ENCODE measurements at places on chromosomes 5 and 9.

DNA sequence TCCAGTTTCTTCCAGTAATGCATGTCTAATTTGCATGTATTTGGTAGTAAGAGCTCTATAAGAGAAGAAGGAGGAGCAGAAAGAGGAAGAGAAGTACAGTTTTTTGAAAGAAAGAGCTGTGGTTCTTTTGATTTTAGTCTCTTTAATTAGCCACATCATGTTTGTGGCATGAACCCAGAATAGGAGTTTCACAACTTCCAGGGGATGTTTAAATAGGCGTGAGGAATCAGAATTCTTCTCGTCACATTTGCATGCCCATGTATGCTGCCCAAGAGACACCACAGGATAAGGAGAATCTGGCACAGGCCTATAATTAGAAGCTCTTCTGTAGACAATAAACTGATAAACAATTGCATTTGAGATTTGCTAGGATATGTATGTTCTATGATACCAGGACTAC lies 78.7 kb downstream of the GAS1 start:
- no peak for DNase-seq

DNA sequence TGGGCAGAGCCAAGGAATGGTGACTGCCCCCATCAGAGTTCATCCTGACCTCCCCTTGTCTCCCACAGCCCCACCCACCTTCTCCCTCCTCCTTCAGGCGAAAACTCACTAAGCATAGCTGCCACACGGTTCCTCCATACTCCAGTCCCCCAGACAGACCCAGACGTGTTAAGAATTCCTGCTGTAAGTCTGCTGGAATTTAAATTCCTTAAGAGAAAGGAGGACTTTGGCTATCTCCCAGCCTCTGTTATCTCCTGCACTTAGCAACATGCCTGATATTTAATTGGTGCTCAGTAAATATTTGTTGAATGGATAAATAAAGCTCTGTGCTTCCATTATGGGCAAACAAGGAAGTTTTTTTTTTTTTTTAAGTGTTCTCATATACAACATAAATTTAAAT lies 213.7 kb downstream of the RFK start:
- no peak for DNase-seq

DNA sequence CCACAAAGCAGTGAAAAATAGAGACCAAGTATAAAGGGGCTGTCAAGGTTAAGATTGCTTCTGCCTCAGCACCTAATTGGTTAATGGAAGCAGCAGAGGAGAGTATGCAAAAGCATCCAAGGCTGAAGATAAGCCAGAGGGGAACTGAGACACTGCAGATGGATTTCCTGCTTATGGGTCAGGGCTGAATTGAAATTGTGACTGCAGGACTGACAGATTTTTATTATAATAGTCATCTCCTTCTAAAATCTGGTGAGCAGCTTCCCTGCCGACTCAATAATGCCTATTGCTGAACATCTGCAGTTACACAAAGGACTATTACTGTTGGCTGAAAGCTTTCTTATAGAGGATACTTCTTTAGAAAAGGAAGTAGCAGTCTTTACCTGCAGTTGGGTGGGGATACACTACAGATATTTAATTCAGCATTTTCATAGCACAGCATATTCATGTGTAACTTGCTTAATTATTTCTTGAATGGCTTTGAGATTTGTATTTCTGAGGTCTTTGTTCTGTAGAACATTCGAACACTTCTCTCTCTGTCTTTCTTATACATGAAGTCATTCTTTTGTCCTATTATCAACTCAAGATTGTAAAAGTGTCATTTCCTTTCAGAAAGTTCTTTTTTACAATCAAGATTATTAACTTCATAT lies 363.0 kb upstream of the RIOK2 start:
- DNase-seq, result no peak

- DNase-seq, result no peak
Measured at GRCh38 chr9:32264170-32264864, 120.1 kb upstream of the ACO1 start.

DNA sequence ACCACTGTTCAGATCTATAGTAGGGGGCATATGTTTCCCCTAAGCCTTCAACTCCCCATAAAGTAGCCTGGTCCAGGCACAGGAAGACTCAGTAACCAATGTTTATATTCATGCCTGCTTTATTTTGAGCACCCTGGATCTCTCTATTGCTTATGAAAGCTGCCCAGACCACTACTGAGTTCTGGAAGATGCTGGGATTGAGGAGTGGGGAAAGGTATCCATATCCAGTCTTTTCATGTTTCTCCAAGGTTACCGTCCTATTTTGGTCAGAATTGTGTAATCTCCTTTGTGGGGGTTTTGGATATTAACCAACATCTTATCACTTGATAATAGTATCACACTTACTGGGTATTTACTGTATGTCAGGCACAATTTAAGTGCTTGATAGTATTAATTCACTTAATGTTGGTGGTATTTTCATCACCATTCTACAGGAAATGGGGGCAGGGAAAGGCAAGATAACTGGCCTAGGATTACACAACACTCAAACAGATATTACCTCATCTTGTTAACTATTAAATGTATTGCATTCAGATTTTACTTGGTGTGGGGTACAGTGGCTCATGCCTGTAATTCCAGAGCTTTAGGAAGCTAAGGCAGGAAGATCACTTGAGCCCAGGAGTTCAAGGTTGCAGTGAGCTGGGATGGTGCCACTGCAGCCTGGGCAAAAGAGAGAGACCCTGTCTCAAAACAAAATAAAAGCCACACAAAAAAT lies 36.3 kb downstream of the RUSC2 start:
- DNase-seq, result no peak

GRCh38 chr9:127320115-127320378 lies 55.5 kb downstream of the GARNL3 start:
- DNase-seq, result no peak

GRCh38 chr9:92004045-92004392 lies 54.0 kb upstream of the ROR2 start:
- DNase-seq, result no peak

DNA sequence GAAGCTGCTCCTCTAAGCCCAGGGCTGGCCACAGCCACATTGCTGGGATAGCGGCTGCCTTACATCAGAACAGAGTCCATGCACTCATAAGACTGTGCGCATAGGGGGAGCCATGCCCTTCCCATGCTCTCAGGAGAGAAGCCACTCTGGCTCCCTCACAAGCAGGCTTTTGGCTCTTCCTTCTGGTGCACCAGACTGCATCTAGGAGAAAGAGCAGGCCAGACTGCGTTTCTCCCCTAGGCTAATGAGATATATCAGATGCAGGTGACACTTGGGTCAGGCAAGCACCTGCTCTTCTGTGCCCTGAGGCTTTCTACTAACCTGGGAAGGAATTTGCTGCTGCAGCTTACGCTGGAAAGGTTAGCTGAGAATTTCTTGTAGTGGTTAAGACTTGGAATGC lies 43.2 kb upstream of the BRINP1 start:
- no peak for DNase-seq

DNA sequence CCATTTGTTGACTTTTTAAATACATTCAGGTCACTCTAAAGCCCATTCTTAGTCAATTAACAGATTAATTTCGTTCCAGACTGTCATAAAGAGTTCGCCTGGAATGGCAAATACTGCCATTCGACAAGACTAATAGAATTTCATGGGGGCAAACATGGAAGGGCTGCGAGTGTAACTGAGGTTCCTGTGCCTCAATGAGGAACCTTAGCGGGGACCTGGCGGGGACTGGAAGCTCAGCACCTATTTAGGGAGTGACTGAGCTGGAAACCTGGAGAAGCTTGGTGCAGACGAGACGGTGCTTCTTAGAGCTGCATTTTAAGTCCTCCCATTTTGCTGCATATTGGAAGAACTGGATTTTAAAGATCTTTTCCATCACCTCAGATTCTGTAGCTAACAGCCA lies 3.4 kb downstream of the VCAN start:
- DNase-seq, result no peak

- peak; percentile 9 for DNase-seq
Measured at GRCh38 chr5:60945813-60946187, 795 bp downstream of the NDUFAF2 start.

DNA sequence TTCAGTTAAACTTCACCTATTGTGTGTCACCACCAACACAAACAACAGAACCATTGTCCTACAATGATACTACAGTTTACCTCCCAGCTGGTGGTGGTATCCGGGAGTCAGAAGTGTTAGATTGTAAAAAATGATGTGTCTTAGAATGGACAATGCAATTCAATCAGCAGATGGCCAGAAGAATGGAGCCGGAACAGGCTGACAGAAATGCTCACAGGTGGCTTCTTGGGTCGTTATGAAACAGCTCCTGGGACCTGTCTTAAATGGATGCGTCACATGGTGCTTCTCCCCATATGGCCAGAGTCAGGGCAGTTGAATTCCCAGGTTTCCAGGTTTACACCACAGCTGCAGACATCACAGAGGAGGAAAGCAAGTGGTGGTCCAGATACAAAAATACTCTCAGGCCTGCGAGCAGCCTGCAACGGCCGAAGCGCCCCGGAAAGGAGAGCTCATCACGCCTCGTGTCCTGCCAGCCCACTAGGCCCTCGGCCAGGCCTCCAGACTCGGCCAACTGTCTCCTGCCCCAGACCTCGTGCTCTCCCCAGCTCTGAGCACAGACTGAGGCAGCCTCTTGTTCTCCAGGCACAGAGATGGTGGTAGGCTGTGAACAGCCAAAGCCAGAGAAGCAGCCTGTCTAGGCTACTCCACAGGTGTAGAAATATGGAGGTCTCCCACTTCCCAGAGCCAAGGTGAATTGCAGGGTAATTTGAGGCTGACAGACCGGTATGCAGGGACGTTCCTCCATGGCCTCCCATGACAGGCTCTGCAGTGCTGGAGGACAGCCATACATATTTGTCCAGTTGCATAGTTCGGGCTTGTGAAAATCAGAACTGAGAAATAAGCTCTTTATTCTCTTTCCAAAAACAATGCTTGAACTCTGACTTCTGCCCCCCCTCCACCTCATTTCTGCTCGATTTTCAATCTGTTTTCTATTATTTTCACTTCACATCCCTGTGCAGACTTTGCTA lies 98.5 kb upstream of the SPATA31C2 start:
- DNase-seq, result no peak

- DNase-seq, result no peak
Measured at GRCh38 chr5:72859127-72859526, 42.7 kb downstream of the TNPO1 start.

DNA sequence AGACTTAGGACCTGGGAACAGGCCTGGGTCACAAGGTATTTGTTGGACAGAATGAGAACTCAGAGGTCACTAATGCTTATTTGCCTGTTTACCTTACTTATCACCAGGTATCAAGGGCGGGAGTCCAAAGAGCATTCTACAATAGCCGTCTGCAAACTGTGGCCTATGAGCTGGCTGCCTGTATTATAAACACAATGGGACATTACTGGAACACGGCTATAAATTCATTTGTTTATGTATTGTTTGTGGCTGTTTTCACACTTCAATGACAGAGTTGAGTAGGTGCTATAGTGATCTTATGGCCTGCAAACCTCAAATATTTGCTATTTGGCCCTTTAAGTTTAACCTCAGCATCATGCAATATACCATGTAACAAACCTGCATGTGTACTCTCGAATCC lies 76.6 kb upstream of the ASTN2 start:
- DNase-seq, result no peak

DNA sequence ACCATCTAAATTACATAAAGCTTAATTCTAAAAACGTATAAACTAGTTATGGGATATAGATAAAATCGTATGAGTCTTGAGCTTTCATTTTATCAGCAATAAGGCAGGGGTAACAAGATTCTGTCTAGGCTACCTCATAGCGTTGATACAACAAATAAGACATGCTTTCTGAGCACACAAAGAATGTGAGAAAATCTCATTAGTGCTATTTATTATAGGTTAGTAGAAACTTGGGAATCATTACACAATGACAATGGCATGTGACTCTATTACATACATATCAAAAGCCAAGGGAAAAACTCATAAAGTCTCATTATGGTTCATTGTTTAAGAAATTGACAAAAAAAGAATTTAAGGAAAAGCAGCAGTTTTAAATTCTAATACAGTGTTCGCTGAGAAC lies 448.6 kb downstream of the PLK2 start:
- DNase-seq, result no peak

- DNase-seq, result no peak
Measured at GRCh38 chr9:13382595-13382994, 103.1 kb upstream of the MPDZ start.

DNA sequence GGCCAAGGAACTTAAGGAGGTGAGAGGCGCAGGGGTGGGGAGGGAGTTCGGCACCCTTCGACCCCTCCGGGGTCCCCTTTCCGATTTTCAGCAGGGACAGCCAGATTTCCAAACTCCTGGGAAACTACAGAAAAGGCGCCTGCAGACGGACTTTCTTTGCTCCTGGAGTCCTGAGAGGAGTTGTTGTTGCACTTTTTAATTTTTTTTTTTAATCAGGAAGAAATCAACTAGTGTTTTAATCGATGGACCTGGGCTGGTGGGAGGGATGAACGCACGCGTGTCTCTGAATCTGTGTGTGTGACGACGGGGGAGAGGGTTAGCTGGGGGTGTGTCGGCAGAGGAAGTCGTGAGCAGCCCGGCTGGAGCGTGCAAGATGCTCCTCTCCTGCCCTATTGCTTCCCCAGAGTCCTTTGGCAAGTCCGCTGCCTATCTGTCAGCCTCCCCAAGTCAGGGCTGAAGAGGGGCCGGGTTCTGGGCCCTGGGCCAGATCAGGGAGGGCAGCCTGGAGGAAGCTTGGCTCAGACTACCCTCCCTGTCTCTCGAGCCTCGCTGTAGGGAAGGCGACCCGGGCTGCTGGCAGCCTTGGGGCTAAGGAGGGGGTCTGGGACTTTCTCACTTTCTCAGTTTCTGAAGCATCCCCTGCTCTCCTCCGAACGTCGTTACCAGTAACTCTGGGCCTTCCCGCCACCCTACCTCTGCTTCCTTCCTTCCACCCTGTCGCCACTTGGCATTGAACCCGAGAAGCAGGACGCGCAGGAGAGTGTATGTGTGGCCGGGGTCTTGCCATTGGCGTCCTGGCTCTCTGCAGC lies 731 bp downstream of the PRR16 start:
- no peak for DNase-seq

DNA sequence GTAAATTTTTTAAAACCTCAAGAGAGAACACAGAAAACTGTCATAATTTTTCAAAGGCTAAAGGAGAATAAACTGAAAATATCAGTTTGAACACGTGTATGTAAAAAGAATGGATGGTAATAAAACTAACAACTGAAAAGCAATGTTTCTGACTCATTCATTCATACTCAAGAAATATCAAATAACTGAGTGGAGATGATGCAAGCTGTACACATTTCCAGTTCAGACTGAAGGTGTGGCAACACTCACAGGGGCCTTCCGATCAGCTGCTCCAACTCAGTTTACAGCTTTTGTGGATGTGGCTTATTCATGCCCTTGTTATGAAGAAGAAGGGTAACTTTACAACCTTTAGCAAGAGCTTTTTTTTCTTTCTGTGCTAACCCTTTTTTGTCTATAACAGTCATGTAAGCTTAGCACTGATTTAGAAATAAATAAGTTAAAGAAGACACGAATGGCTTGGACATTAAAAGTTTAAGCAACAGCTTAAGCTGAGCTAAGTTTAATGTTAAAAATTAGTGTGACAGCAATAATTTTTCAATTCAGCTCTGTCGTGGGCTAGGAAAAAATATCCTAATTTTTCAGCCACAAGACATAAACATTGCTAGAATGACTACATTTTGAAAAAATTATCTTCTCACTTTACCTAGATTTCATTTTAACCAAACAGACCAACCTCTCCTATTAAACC lies 453.5 kb downstream of the RAB3C start:
- peak; percentile 49 for DNase-seq

Measured in CD4-positive, alpha-beta T cell treated with Interleukin-1 beta for 1 hour (primary cell).